ENCODE measurements at places on chromosomes 1 and 21.

DNA sequence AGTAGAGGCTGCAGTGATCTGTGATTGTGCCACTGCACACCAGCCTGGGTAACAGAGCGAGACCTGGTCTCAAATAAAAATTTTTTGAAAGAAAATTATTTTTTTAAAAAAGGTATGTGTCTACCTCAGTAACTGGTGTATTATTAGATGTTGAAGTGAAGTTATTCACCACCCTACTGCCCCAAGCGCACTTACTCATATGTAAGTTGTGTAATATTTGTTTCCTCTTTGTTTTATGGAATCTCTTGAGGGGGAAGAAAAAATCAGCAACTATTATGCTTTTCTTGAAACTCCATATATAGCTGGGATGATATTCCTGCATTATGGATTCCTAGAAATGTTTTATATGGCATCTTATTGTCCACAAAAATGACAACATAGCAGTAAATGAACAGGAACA, 21.3 kb downstream of the RBM15 start:
- no peak for DNase-seq

DNA sequence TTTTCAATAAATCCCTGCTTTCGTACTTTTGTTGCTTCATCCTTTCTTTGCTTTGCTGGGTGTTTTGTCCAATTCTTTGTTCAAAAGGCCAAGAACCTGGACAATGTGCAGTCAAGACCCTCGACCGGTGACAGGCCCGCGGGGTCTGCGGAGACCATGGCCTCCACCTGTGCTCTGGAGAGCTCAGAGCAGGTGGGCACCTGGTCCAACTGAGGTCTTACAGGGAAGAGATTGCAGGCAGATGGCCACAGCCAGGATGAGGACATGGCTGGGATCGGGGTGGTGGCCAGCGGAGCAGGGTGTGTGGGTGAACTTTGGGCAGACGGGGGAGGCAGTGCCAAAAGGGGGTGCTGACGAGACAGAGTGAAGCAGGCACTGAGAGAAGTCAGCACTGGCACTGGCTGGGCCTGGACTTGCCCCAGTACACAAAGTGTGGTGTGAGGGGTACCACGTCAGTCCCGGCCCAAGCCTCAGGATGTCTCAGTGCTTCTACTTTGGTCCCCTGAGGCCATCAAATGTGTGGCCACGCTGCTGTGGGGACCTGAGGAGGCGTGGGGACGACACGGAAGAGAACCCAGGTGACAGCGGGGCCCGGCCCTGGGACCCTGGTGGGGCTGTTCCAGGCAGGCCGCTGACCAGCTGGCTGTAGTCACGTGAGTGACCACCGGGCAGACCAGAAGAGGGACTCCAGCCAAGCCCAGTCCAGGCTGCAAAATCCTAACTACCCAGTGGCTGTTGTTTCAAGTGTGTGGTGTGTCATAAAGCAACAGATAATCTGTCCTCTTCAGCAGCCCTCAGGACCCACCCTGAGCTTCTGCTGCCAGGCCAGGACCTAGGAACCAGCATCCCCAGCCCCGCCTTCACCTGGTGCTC, 10.4 kb upstream of the CCDC27 start:
- DNase-seq = no peak

DNA sequence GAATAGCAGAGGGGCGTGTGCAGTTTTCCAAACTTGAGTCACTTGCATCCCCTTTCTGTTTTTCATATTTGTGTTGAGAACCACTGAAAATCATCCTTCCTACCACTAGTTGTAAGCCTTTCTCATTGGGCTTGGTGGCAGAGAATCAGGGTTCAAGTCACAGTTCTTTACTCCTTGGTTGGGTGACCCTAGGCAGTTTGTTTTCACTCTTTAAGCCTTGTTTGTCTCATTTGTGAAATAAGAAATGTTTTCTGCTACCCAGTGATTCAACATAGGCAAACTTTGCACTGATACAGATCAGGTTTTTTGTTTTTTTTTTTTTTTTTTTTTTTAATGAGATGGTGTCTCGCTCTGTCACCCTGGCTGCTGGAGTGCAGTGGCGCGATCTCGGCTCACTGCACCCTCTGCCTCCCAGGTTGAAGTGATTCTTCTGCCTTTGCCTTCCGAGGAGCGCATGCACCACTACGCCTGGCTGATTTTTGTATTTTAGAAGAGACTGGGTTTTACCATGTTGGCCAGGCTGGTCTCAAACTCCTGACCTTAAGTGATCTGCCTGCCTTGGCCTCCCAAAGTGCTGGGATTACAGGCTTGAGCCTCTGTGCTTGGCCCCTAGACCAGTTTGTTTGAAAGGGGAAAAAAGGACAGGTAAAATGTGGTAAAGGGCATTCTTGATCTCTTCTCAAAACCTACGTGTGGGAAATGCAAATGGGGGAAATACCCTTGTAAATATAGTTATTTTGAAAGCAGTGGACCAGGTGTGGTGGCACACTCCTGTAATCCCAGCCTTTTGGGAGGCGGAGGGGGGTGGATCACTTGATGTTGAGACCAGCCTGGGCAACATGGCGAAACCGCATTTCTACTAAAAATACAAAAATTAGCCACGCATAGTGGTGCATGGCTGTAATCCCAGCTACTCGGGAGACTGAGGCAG, 3.2 kb downstream of the CLIC4 start:
- peak; percentile 44 for DNase-seq

- no peak for DNase-seq
Observed at GRCh38 chr1:79896140-79896539, 889.6 kb upstream of the ADGRL4 start.

GRCh38 chr1:166170075-166170474, 3.3 kb upstream of the FAM78B start:
- no peak for DNase-seq

- no peak for DNase-seq
Observed at GRCh38 chr1:67224856-67225255, 58.6 kb downstream of the IL23R start.

- no peak for DNase-seq
Observed at GRCh38 chr1:114164840-114165543, 11.3 kb upstream of the SYT6 start.

GRCh38 chr21:31498985-31499384, 154.9 kb upstream of the TIAM1 start:
- DNase-seq = no peak

DNA sequence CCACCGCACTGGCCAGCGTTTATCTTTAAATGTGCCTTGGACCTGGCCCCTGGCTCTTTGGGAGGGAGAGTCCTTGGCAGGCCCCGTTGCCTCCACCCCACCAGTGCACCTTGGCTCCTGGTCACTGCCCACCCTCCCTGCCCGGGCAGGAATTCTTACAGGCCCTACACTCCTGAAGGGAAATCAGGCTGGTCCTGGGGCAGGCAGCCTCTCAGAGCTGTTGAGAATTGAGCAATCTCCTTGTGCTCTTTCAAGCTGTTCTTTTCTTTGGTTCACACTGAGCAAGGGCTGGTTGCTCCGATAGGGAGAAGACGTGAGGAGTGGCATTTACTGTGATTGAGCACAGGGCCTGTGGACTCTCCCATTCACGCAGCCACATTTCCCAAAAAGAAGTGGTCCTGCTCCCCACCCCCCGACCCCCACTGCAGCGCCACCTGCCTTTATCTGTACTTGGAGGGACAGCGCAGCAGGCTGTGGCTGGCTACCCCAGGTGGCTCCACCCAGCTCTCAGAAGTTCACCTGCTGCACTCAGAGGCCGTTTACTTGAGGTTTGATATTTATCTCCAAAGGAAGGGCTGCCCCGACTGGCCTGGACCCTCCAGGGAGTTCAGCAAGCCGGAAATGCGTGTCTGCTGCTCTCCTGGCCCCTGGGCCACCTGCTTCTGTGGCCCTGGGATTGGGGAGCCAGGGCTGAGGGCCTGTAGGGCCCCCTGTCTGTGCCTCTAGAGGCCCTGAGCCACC, 47.8 kb downstream of the SKI start:
- peak; percentile 22 for DNase-seq

GRCh38 chr1:25898223-25899015, 7.8 kb downstream of the STMN1 start:
- DNase-seq = no peak

DNA sequence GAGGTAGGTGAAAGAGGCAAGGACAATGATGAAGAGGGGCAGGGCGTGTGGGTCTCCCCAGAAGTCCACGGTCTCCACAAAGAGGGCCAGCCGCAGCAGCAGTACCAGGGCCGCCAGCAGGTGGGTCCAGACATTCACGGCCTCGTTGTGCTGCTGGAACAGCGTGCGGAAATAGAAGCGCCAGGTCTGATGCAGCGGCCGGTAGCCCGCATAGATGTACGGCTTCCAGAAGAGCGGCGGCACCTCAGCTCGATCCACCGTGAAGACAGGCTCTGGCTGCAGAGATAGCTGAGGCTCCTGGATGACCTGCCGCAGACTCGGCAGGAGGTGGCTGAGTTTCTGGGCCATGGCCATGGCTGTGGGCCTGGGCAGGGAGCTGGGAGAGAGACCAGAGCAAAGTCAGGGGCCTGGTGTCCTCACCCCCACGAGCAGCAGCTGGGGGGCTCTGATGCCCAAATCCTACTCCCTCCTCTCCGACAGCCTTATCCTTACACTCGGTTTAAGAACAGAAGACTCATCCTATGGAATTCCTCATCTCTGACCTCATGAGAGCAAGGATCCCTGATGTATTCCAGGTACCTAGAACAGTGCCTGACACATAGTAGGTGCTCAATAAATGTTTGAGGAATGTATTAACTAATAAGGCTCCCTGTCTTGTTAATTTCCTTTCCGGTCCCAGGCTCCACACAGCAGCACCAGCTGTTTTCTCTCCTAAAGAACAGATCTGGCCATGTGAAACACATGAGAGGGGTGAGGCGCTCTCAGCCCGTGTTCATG, 4.4 kb upstream of the AUNIP start:
- no peak for DNase-seq

- peak; percentile 51 for DNase-seq
Observed at GRCh38 chr1:195872376-195872775, 735.9 kb downstream of the KCNT2 start.

DNA sequence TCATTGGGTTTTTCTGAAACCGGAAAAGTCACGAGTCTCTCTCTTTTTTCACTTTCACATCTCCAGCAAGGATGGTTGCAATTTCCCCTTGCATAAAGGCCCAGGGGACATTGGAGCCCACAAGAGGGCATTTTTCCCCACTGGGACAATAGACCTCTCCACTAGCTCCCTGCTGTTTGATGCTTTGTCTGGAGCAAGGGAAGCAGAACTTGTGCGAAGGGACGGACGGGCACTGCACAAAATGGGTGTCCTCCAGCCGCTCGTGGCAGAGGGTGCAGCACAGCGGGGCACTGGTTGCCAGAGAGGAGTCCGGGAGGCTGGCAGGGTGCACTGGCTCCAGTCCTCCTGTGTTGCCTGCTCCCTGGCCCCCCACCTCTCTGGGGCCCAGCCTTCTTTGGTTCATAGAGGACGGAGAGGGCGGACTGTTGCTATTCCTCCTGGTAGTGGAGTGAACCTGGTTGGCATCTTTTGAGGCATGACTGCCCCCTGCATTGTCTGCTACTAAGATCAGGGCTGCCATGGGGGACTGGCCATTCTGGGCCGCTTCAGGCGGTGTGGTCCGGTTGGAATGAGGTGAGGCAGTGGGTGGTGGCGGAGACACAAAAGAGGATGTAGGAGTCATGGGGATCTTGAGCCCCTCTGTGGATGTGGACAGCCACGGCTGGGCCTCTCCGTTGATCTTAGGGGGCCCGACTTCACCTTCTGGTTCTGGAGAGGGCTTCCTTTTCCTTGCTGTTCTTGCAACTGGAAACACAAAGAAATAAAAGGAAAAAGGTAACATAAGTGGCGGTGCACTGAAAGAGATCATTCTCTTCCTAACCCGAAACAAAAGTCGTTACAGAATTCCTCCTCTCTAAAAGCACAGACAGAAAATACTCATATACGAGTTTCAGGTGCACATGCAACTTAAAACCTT, 2.6 kb downstream of the IRF2BP2 start:
- no peak for DNase-seq

GRCh38 chr1:180165509-180166435, 11.1 kb downstream of the QSOX1 start:
- DNase-seq = no peak

GRCh38 chr1:94227624-94228023, 9.8 kb downstream of the ARHGAP29 start:
- no peak for DNase-seq
